ENCODE measurements at places on chromosomes 7 and 10.

DNA sequence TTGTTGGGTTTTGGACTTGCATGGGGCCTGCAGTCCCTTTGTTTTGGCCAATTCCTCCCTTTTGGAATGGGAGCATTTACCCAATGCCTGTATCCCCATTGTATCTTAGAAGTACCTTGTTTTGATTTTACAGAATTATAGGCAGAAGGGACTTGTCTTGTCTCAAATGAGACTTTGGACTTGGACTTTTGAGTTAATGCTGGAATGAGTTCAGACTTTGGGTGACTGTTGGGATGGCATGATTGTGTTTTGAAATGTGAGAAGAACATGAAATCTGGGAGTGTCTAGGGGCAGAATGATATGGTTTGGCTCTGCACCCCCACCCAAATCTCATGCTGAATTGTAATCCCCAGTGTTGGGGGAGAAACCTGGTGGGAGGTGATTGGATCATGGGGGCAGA lies 76.8 kb upstream of the MKI67 start:
- H3K27ac ChIP-seq = no peak overlapping the region
- H3K27me3 ChIP-seq = no peaks in the 10 kb centered on the region
- no peak overlapping the region for H3K4me3 ChIP-seq
- no peak for DNase-seq
- H3K36me3 ChIP-seq = no peaks in the 10 kb centered on the region

GRCh38 chr10:89309156-89310055 lies 7.6 kb downstream of the IFIT2 start:
- no peak for DNase-seq
- 0 out of 2 replicates have a peak, but pooled peaks cover 7% of the 10 kb centered on the region for H3K36me3 ChIP-seq
- H3K4me3 ChIP-seq = no peak overlapping the region
- no peak overlapping the region for H3K27ac ChIP-seq

DNA sequence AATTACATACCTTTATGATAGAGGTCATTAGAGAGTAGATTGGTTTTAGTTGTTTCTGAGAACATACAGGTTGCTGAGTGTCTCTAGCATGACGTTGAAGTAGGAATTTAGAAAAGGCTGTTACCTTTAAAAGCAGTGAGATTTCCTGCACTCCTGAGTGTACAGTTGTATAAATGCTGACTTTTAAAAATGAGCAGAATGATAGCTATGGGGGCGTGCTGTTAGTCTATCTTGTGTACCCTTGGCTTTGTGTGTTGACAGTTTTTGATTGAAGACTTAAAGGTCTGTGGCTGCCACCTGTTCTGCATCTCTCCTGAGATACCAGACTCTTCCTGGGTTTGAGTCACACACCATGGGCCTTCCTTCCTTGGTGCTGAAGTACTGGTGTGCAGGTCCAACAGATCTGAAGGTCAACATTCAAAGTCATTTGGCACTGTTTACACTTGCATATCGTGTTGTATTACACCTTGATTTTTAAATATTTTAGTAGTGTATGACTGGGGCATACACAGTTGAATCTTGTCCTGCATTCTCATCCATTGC lies 23.8 kb downstream of the DNAJB6 start:
- peaks cover 73% of the 10 kb centered on the region for H3K36me3 ChIP-seq
- no peak for DNase-seq
- peaks cover 9% of the 10 kb centered on the region for H3K4me1 ChIP-seq
- H3K4me3 ChIP-seq = no peak overlapping the region

DNA sequence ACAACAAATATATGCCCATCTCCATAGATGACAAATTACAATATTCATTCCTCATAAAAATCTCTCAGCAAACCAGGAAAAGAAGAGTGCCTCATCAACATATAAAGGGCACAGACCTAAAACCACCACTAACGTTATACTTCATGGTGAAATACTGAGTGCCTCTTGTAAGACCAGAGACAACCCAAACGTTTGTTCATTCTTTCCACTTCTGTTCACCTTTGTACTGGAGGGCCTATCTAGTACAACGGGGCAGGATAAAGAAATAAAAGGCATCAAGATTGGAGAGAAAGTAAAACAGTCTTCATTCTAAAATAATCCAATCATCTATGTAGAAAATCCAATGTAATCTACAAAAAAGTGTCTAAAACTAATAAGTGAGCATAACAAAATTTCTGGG lies 79.1 kb downstream of the LARP4B start:
- DNase-seq = no peak
- no peaks in the 10 kb centered on the region for H3K4me1 ChIP-seq
- H3K36me3 ChIP-seq = no peaks in the 10 kb centered on the region
- no peaks in the 10 kb centered on the region for H3K27me3 ChIP-seq
- H3K27ac ChIP-seq = no peak overlapping the region
- no peak overlapping the region for H3K4me3 ChIP-seq

- no peaks in the 10 kb centered on the region for H3K27me3 ChIP-seq
- no peak overlapping the region for H3K27ac ChIP-seq
- peaks cover 51% of the 10 kb centered on the region for H3K36me3 ChIP-seq
- H3K4me3 ChIP-seq = no peak overlapping the region
- DNase-seq = no peak
These were observed 10.2 kb downstream of the HIPK2 start for GRCh38 chr7:139767561-139767982.

- H3K27me3 ChIP-seq = no peaks in the 10 kb centered on the region
- H3K27ac ChIP-seq = no peak overlapping the region
- H3K4me1 ChIP-seq = no peaks in the 10 kb centered on the region
- no peak overlapping the region for H3K4me3 ChIP-seq
- no peak for DNase-seq
These were observed 54.3 kb upstream of the DPYSL4 start for GRCh38 chr10:132132421-132132841.

GRCh38 chr10:102297101-102297500 lies 51.8 kb downstream of the GBF1 start:
- peaks cover 8% of the 10 kb centered on the region for H3K4me1 ChIP-seq
- no peaks in the 10 kb centered on the region for H3K36me3 ChIP-seq
- H3K27ac ChIP-seq = no peak overlapping the region
- no peaks in the 10 kb centered on the region for H3K27me3 ChIP-seq
- no peak overlapping the region for H3K4me3 ChIP-seq
